Gastrocnemius medialis (tissue), 4 donors: ENCODE measurements at places on chromosomes 6 and 20. TPM values are rescaled to one million over a fixed set of nuclear protein-coding genes. Genes with fewer than 3 reads are reported as not detected.

- DNase-seq: no peak
Measured at GRCh38 chr6:67190733-67191132, 1444.3 kb upstream of the ADGRB3 start.

GRCh38 chr6:55198715-55199114 is 24.4 kb downstream of the HCRTR2 start:
- no peak for DNase-seq

GRCh38 chr20:14775778-14776177 is 438.4 kb upstream of the FLRT3 start:
- peak; percentile 74 for DNase-seq

DNA sequence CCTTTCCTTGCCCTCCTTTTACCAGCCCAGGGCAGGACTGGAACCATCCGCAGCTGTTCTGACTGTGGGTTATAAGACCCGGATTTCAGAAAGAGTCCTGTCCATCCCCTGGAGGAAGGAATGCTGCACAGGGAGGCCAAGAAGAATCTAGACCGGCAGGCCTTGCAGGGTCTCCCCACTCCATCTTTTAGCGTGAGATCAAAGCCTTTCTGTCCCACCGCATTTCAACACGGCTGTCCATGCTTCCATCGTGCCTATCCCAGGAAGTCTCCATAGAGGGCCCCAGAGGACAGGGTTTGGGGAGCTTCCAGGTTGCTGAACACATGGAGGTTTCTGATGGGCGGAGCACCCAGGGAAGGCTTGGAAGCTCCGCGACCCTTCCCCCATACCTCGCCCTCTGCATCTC is 79.3 kb upstream of the AGPAT4 start:
- no peak for DNase-seq

OR2B6 gene
- not detected for total RNA-seq
